ENCODE measurements at places on chromosomes 12 and 14. TPM values are rescaled to one million over a fixed set of nuclear protein-coding genes. Genes with fewer than 3 reads are reported as not detected.

- H3K27me3 ChIP-seq: no peaks in the 10 kb centered on the region
- no peak for DNase-seq
- H3K4me3 ChIP-seq: no peak overlapping the region
- H3K27ac ChIP-seq: peak overlapping the region; percentile 76
- H3K36me3 ChIP-seq: peaks cover 7% of the 10 kb centered on the region
Observed at GRCh38 chr14:50775357-50775756, 55.6 kb downstream of the NIN start.

KRT7 gene
- not detected for total RNA-seq

- H3K4me3 ChIP-seq: no peak overlapping the region
- no peaks in the 10 kb centered on the region for H3K36me3 ChIP-seq
- no peaks in the 10 kb centered on the region for H3K4me1 ChIP-seq
- DNase-seq: no peak
- H3K27ac ChIP-seq: no peak overlapping the region
- no peaks in the 10 kb centered on the region for H3K27me3 ChIP-seq
Observed at GRCh38 chr12:94121886-94122285, 26.5 kb upstream of the PLXNC1 start.

- H3K36me3 ChIP-seq: no peaks in the 10 kb centered on the region
- H3K4me1 ChIP-seq: peaks cover 20% of the 10 kb centered on the region
- H3K27me3 ChIP-seq: no peaks in the 10 kb centered on the region
- H3K4me3 ChIP-seq: peak overlapping the region; percentile 93
Observed at GRCh38 chr12:101829639-101830366, 956 bp downstream of the GNPTAB start.

INSM2 gene
- total RNA-seq: not detected

DNA sequence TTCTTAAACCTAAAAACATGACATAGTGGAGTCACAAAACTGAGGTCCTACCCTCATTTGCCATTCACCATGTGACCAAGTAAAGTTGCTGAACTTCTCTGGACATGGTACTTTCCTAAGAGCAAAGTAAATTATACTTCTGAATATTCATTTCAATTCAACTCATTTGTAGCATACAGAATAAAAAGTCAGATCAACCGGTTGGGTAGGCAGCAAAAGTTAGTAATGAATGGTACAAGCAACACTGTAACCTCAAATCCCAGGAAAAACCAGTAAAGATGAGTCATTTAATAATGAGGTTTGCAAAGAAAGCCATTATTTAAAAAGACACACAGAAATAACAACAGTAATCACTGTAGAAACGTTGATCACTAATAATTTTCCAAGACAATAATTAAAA is 8.7 kb downstream of the POLE2 start:
- no peaks in the 10 kb centered on the region for H3K4me1 ChIP-seq
- no peak for DNase-seq
- no peaks in the 10 kb centered on the region for H3K36me3 ChIP-seq
- H3K27ac ChIP-seq: no peak overlapping the region

DNA sequence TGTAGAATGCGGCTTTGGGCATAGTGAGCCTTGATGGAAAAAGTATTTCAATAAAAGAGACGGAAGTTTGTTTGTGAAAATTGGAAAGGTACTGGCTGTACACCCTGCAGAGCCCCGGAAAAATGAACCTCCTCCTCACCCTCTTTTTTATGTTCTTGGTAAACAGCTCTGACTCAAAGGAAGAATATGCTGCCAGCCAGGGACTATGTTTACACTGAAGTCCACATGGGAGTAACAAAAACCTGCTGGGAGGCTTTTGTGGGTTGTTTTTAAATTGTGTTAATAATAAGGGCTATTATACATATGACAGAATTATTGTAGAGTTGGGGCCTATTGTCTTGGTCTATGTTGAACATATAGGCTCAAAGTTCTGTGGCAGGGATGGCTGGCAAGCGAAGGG is 70.7 kb downstream of the TTC8 start:
- no peaks in the 10 kb centered on the region for H3K27me3 ChIP-seq
- H3K27ac ChIP-seq: no peak overlapping the region
- no peaks in the 10 kb centered on the region for H3K36me3 ChIP-seq
- no peaks in the 10 kb centered on the region for H3K4me1 ChIP-seq
- no peak overlapping the region for H3K4me3 ChIP-seq
- DNase-seq: no peak

DNA sequence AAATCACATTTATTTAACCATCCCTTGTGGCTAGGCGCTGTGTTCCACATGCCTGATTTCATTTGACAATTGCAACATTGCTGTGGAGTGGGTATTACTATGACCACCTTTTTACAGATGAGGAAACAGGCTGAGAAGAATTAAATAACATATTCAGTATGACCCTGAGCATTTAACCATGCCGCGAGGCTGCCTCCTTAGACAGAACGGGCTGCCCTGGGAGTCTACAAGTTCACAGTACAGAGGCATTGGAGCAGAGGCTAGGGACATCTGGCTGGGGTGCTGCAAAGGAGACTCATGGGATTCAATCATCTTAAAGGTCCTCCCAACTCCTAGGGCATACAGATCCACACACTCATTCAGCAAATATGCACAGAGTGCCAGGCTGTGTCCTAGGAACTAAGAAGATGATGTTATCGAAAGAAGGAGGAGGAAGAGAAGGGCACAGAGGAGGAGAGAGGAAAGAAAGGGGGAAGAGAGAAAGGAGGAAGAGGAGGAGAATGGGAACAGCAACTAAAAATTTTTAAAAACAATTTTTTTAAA is 164.7 kb upstream of the CCND2 start:
- DNase-seq: no peak
- H3K27me3 ChIP-seq: peaks cover 5% of the 10 kb centered on the region
- no peak overlapping the region for H3K4me3 ChIP-seq
- no peaks in the 10 kb centered on the region for H3K36me3 ChIP-seq

PRB2 gene
- total RNA-seq: not detected

WNT5B gene
- 15.2 TPM for total RNA-seq

DNA sequence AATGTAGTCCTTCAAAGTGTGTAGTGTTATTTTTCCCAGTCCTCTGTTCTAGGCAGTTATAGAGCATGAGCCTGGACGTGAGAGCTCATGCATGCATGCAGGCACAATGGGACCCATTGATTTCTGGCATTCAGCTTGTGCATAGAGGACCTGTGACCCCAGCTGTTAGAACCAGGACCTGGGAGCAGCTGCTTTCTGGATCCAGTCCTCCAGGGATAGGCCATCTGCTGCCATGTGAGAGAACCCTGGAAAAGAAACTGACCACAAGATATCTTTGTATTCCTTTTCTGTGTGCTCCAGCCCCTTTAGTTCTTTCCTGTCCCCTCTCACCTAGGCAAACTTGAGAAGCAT is 76.9 kb downstream of the SUSD6 start:
- no peaks in the 10 kb centered on the region for H3K27me3 ChIP-seq
- no peak for DNase-seq
- H3K27ac ChIP-seq: no peak overlapping the region
- H3K4me3 ChIP-seq: no peak overlapping the region
- no peaks in the 10 kb centered on the region for H3K36me3 ChIP-seq
- peaks cover 50% of the 10 kb centered on the region for H3K4me1 ChIP-seq

GRCh38 chr14:100372357-100373048 is 49.4 kb downstream of the SLC25A47 start:
- H3K36me3 ChIP-seq: peaks cover 27% of the 10 kb centered on the region
- peaks cover 32% of the 10 kb centered on the region for H3K4me1 ChIP-seq
- no peak for DNase-seq
- H3K27ac ChIP-seq: peak overlapping the region; percentile 18
- H3K4me3 ChIP-seq: peak overlapping the region; percentile 67
- H3K27me3 ChIP-seq: no peaks in the 10 kb centered on the region
